NCI-H460 (cell line): ENCODE measurements at places on chromosomes 7 and 10.

GRCh38 chr7:76063525-76063924 is 15.6 kb downstream of the MDH2 start:
- no peak for DNase-seq

- DNase-seq = no peak
Measured at GRCh38 chr10:17240616-17241015, 12.6 kb downstream of the VIM start.

- DNase-seq = no peak
Measured at GRCh38 chr7:47379629-47380324, 202.1 kb downstream of the TNS3 start.

DNA sequence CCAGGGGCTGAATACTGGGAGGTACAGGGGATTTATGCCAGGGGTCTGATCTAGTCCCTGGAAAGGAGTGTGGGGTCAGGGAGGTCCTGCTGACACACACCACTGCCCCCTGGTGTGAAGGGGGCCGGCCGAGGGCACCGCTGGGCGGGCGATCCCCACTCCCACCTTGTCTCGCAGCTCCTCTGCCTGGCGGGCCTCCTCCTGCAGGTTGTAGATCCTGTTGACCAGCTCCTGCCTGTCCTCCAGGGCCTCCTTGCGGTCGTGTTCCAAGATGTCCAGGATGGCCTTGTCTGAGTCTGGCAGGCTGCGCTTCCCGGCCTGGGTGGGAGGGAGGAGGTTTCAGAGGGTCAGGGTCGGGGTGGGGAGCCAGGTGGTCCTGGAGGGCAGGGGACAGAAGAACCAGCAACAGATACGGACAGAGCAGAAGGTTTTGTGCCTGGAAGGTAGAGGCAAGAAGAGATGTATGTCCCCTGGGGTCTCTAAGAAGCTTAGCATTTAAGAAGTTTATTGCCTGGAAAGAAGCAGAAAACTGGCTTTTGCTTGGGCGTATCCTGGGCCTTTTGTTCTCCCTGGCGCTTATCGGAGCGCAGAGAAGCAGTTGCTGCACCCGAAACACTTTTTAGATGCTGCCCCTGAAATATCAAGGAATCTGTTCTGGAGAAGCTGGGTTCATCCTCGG is 94.5 kb upstream of the GNA12 start:
- no peak for DNase-seq

- no peak for DNase-seq
Measured at GRCh38 chr7:157976406-157976805, 611.2 kb downstream of the PTPRN2 start.

GRCh38 chr7:93279541-93279940 is 47.4 kb downstream of the VPS50 start:
- DNase-seq = no peak

DNA sequence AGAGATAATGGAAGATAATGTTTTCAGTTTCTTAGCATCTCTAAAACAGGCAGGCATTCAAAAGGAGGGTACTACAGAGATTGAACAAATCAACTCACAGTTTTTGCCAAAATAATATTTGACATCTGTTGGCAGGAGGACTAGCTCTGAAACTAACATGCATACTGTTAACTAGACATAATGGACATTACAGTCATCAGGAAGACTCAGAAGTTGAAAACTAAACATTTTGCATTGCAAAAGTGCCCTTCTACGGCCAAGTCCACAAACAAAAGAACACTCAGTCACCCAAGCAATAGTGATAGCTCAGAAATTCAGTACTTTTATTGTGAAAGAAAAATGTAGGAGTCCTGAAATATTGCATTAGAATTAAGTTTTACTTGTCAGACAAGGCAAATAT is 399.0 kb downstream of the HGF start:
- no peak for DNase-seq

- DNase-seq = peak; percentile 69
Measured at GRCh38 chr7:141072548-141073172, 1.2 kb upstream of the TMEM178B start.

DNA sequence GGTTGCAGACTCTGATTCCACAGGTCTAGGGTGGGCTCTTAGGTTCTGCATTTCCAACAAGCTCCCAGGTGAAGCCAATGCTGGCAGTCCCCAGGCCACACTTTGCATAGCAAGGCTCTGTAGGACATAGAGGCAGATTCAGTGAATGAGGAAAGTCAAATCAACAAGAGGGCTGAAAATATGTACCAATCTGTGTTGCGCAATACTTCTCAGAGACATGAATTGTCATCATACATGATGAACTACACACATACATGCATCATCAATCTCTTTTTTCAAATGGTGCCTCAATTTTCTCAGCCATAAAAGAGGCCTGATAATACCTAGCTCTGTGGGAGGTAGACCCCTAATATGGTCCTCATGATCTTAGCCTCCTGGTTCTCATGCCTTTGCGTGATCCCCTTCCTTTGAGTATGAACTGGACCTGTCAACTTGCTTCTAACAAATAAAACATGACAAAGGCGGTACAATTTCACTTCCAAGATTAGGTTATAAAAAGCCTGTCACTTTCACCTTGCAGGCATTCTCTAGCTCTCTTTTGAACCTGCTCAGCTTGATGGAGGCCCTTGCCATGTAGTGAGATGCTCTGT is 49.0 kb downstream of the PIK3CG start:
- DNase-seq = no peak

- peak; percentile 72 for DNase-seq
Measured at GRCh38 chr7:31633894-31634494, 53.0 kb upstream of the PPP1R17 start.

DNA sequence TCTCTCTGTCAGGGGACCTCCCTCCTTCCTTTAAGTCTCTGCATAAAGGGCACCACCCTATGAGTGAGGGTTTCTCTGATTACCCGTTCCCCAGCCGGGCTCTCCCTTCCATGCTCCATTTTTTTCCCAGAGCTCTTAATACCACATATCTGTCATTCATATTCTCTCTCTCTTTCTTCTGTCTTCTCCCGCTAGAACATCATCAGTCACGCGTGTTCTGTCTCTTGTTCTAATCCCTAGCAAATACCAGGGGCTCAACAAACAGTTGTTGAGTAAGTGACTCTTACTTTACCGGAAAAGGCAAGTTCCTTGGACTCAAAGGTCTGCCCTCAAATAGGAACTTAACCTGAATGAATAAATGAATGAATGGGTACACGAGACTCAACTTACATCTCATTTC is 68.5 kb downstream of the RSU1 start:
- DNase-seq = no peak

GRCh38 chr7:93921607-93922566 is at the start of gene GNG11:
Gene GNG11 (plus strand): TSS chr7:93921735. CDS start chr7:93922138, 403 bp downstream.
- DNase-seq = peak; percentile 62

GRCh38 chr10:100350914-100351485 is 4.0 kb downstream of the SCD start:
- no peak for DNase-seq
